Heart right ventricle (tissue), 16 donors: ENCODE measurements at places on chromosomes 2 and 18. TPM values are rescaled to one million over a fixed set of nuclear protein-coding genes. Genes with fewer than 3 reads are reported as not detected.
A peak's percentile ranks its signal among the peaks of the same experiment; 100 is the strongest.

- DNase-seq: no peak
Observed at GRCh38 chr2:16304876-16305590, 360.6 kb downstream of the CYRIA start.

DNA sequence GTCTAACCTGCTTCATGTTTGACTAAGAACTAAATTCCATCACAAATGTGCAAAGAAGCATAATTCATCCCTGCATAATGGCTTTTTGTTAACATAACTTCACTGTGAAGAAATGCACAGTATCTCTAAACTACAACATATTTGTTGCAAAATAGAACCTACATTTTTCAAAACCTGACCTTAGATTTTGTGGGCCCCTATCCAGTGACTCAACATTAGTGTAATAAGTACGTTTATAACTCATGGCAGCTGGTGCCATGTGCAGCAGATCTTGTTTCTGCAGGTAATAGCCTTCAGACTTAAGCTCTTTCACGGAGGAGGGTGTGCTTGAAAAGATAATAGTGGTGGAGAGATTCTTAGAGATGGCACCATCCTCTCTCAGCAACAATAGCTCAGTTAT lies 28.6 kb upstream of the VWC2L start:
- no peak for DNase-seq

DNA sequence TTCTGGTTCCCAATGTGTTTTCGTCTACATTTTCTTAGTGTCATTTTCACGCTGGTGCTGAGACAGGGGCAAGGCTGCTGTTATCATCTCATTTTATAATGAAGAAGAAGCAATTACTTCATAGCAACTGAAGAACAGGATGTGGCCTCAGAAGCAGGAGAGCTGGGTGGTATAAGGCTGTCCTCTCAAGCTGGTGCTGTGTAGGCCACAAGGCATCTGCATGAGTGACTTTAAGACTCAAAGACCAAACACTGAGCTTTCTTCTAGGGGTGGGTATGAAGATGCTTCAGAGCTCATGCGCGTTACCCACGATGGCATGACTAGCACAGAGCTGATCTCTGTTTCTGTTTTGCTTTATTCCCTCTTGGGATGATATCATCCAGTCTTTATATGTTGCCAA lies 7.3 kb downstream of the IL36G start:
- DNase-seq: no peak

- DNase-seq: no peak
Observed at GRCh38 chr2:16181062-16181740, 240.9 kb downstream of the MYCN start.

DNA sequence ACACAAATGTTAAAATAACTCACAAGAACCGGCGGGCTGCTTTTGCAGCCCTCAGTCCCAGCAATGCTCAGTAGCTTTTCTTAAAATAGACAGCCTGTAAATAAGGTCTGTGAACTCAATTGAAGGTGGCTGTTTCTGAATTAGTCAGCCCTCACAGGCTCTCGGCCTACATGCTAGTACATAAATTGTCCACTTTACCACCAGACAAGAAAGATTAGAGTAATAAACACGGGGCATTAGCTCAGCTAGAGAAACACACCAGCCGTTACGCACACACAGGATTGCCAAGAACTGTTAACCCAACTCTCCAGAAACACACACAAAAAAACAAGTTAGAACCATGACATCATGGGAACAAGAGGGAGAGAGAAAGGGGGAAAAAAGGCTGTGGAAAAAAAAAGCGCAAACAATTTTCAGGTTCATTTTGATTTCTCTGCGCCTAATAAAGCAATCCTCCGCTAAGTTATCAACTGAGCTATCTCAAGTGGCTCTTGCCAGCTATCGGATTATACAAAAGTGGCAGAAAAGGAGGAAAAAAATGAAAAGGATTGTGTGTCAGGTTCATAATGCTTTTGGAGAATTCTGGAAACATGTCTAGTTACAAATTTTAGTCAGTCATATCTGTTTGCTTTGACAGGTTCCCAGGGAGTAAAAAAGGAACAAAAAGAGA lies 89.1 kb downstream of the ZEB2 start:
- peak; percentile 35 for DNase-seq

- no peak for DNase-seq
Observed at GRCh38 chr2:168731616-168732015, 70.8 kb upstream of the NOSTRIN start.

DNA sequence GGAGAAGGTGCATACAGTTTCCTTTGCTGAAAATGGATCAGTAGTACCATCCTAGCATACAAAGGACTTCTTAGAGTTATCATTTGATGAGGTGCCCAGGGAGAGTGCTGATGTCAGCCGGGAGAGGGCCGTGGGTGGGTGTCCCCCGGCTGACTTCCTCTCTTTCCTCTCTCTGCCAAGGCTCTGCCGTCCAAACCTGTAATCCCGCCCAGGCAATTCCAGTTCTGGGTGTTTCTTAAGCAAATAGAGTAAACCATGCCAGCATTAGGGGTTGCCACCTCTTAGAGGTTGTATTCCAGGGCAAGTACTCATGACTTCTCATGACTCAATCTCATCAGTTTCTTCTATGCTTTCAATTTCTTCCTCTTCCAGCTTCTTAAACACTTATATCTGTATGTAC lies 117.2 kb downstream of the GATA6 start:
- DNase-seq: no peak

The CIDEA gene
- total RNA-seq: 6.8 TPM

The UGT1A4 gene
- total RNA-seq: not detected
